ENCODE measurements at places on chromosomes 4 and X.

DNA sequence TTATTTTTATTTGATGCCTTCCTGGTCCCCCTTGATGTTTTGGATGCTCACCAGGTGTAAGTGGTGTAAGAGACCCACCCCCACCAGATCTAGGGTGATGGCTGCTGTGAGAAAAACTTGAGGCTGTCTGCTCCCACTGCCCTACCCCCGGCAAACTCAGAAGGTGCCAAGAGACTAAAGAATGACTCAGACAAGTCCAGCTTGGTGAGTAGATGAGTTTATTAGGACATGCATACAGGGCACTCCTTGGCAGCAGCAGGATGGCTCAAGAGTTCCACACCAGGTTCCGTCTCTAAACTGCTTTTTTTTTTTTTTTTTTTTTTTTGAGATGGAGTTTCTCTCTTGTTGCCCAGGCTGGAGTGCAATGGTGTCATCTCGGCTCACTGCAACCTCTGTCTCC, 84.0 kb upstream of the HPF1 start:
- DNase-seq = no peak

DNA sequence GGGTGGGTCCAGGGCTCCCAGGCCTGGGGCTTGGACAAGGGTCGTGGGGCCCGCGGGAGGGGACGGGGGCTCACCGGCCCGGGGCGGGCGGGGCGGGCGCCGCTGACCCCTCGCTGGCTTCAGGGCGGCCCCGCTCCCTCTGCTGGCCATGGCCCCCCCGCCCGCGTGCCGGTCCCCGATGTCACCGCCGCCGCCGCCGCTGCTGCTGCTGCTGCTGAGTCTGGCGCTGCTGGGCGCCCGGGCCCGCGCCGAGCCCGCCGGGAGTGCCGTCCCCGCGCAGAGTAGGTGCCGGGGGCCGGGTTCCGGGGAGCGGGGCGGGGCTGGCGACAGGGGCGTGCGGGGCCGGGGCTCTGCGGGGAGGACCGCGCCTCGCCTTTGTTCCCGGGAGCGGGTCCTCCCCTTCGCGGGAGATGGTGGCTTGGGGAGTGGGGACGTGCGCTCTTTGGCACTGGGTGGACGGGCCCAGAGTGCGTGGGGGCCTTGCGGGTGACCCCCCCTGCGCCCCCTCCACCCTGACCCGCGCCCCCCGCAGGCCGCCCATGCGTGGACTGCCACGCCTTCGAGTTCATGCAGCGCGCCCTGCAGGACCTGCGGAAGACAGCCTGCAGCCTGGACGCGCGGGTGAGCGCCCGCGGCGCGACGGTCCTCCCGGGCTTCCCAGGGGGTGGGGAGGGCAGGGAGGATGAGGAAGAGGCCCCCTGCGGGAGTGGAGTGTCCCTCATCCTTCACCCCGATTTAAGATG, 16.8 kb upstream of the NAT8L start:
- no peak for DNase-seq

GRCh38 chrX:32448945-32449344, 762.4 kb downstream of the DMD start:
- DNase-seq = no peak

GRCh38 chrX:47595716-47596251, 13.5 kb downstream of the TIMP1 start:
- no peak for DNase-seq

GRCh38 chr4:132396636-132397035, 752.5 kb upstream of the PCDH10 start:
- no peak for DNase-seq

DNA sequence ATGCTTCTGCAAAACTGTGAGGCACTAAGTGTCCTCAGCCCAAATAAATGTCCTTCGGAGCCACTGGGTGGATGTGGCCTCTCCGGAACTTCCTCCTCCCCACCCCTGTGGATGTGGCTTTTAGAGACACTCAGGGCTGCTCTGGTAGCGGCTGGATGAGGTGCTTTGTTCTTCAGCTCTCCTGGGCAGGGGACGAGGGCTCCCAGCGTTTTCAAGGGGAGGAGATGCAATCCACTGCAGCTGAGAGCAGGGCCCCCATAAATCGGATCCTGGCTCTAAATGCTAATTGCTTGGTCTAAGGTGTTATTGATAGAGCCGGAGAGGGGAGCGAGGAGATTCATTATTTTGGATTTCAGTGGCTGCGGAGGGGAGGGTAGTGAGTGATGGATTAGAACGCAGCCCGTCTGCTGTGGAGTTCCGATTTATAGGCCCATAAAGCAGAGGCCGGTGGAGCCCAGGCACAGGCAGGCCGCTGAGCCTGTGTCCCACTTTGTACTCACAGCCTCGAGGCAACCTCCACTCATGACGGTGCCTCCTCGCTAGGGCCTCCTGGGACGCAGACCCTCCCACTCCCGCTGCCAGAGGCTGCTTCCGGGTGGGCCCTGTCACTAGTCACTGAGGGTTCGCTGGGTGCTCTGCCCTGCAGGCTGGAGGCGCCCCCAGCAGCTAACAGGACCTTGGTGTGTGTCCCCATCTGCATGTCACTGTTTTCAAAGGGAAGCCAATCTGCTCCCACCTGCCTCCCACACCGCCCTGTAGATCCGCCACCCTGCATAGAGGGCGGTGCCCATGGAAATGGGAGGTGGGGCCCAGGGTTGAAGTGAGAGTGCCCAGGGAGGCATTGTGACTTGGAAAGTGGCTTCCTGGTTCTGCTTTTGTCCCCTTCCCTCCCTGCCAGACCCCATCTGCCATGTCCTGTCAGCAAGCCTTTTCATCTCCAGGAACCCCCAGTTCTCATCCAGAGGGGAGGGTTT, 135.4 kb upstream of the PSAPL1 start:
- DNase-seq = no peak

- DNase-seq = no peak
These were observed 67.4 kb upstream of the PCDH19 start for GRCh38 chrX:100477467-100477866.

DNA sequence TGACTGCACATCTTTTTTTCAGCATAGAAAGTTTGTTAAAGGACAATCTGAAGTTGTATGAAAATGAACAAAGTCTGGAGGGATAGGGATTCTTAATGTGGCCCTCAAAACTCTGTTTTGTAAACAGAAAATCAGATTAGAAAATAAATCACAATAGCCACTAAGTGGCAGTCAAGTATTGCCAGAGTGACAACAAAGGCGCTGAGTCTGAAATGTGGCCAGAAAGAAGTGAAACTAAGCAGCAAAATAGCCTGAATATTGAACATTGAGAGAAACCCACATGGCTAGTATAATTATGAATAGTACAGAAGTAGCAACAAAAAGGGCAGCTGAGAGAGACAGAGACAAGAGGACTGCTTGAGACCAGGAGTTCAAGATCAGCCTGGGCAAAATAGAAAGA, 81.1 kb upstream of the CT45A1 start:
- no peak for DNase-seq

- no peak for DNase-seq
These were observed 36.7 kb downstream of the SLC9A6 start for GRCh38 chrX:136021903-136022302.

DNA sequence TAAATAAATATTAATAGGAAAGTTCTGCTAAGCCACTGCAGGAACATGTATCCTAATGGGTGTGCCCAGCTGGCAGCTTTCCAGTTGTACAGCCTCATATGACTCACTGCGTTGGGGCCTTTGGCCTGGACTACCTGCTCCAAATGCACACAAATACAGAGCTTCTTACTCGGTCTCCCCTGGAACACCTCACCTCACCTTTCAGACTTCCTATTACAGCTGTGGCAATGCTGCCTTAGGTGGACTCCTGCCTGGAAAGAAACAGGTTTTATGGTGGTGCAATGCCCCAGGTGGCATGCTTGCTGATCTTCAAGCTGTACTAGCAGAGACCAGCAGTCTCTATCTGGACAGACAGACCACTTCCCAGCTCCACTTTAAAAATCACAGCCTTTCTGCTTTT, 85.7 kb upstream of the EXOC1L start:
- DNase-seq = no peak

Data from stimulated activated CD4-positive, alpha-beta T cell treated with anti-CD3 and anti-CD28 coated beads, Interleukin-15, amount 100 ng/mL, for 1 hour (primary cell).